NCI-H1105 treated with DMSO at 0.1 percent for 48 hours (cell line): ENCODE measurements at places on chromosomes 16 and 17.
A peak's percentile ranks its signal among the peaks of the same experiment; 100 is the strongest.

- no peak for DNase-seq
These were observed 21.9 kb upstream of the CACNG1 start for GRCh38 chr17:67022451-67022810.

DNA sequence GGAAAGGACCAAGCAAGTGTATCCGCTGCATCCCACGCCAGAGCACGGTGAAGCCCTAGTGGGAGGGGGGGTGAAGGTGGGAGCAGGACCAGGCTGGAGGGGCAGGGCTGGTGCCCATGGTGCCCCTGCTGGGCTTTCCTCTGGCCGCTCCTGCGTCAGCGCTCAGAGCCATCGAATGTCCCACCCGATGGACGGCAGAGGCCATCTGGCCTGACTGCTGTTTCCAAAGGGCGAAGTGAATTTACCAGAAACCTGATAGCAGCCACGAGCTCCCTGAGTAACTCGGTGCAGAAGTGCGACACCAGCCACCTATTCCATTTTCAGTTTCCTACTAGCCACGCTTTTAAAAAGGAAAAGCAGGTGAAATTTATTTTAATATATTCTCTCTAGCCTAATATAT lies 203.6 kb upstream of the CIBAR2 start:
- DNase-seq, result no peak

- DNase-seq, result no peak
These were observed 27.4 kb upstream of the ZNF423 start for GRCh38 chr16:49883076-49884014.

GRCh38 chr17:41496803-41497484 lies 7.2 kb upstream of the KRT36 start:
- peak; percentile 37 for DNase-seq

DNA sequence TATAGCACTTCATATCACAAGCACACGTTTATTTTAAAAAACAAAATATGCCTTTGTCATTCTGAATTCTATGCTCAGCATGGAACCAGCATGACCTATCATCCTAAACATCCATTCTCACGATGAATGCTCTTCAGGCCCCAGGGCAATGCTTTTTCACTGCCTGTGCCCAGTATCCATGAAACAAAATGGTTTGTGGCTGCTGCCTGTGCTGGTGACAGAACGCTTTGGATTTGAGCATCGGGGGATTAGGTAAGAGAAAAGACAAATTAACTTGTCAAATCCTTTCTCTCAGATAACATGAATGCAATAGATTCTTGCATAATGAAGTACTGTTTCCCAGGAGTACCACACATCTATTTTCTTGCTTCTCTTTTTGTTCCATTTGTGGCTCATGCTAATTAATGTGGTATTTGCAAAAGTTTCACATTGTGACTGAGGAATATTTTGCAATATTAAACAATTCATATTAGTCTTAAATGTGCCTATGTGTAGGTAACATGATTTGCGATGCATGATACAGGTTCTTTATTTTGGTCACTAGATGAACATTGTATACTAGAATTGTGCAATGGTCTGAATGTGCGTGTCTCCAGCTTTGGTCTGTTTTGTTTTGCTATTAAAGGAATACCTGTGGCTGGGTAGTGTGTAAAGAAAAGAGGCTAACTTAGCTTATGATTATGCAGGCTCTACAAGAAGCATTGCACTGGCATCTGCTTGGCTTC lies 25.8 kb upstream of the SRSF1 start:
- no peak for DNase-seq

GRCh38 chr17:53472586-53472985 lies 350.1 kb upstream of the KIF2B start:
- no peak for DNase-seq

- DNase-seq, result no peak
These were observed 802.5 kb downstream of the CDH8 start for GRCh38 chr16:61233713-61234112.

DNA sequence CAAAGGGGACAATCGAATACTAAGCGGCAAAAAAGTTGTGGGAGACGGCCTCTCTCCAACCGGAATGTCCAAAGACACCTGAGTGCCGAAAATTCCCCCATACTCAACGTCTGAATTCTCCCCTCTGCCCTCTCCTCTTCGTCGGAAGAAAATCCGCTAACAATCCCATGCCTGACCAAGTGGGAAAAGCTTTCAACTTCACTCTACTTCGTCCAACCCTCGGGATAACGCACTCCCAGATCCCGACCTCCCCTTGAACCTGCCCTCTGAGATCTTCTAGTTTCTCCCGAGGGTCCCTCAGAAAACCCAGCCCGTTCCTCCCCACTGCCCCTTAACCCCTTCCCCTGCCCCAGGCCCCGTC lies 961 bp downstream of the AMFR start:
- peak; percentile 20 for DNase-seq

- no peak for DNase-seq
These were observed 111.9 kb downstream of the SOCS1 start for GRCh38 chr16:11144122-11144521.

DNA sequence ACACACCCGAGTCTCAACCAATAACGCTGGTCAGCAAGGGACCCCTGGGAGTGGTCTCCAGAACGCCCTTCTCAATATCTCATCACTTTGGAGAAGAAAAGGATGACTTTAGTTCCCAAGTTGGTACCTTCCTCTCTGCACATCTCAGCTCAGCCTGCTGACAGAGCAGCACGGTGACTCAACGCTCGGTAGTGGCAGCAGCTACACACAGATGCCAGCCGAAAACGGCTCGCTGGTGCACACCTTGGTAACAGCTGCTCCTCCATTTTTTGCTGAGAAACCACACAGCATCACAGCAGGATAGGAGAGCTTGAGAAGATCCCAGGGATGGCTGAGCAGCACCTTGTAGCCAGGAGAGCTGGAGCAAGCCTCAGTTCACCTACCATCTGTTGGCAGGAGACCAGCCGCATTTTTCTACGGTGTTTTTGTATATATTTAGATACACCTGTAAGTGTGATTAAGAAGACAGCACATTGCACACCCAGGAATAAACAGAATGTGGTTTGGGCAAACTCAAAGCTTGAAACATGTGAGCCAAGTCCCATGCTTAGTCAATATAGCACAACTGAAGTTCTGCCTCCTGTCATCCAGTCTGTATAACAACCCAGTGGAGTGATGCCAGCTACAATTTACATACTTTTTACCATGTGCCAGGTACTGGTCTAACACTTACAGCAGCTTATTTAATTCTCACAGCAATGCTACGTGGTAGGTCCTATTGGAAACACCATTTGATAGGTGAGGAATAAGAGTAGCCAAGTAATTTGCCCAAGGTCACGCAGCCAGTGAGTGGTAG lies 83.8 kb upstream of the ERCC4 start:
- no peak for DNase-seq

GRCh38 chr17:78925662-78926555 lies 722 bp upstream of the TIMP2 start:
- DNase-seq, result no peak

GRCh38 chr16:6897876-6898485 lies 434.7 kb upstream of the RBFOX1 start:
- DNase-seq, result no peak

- DNase-seq, result no peak
These were observed 73.2 kb upstream of the CDH5 start for GRCh38 chr16:66293207-66293735.
